GM23248 (cell line): ENCODE measurements at places on chromosomes 4 and X.

- no peak overlapping the region for H3K27ac ChIP-seq
These were observed 678.3 kb upstream of the NR3C2 start for GRCh38 chr4:149120331-149121022.

GRCh38 chrX:63250253-63250868 is 100.8 kb downstream of the SPIN4 start:
- DNase-seq: peak; percentile 76
- H3K4me3 ChIP-seq: no peak overlapping the region
- peaks cover 14% of the 10 kb centered on the region for H3K4me1 ChIP-seq
- H3K36me3 ChIP-seq: no peaks in the 10 kb centered on the region
- H3K27me3 ChIP-seq: no peaks in the 10 kb centered on the region

GRCh38 chrX:118437283-118437682 is 58.3 kb upstream of the DOCK11 start:
- H3K36me3 ChIP-seq: peaks cover 12% of the 10 kb centered on the region
- no peaks in the 10 kb centered on the region for H3K4me1 ChIP-seq
- H3K27ac ChIP-seq: no peak overlapping the region

DNA sequence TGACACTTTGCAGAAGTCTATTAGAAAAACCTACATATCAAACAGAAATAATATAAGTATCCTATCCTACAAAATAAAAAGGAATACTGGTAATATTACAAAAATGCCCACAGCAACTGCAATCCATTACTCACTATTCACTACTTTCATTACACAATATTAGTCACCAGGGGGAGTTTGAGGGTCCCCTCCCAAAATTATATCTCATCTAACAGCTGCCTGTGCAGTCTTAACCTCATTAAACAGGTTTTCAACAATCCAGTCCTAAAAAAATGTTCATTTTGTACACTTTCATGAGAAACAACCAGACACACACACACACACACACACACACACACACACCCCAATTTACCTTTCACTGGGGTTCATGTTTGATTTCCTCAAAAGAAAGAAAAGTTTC is 2.9 kb downstream of the CLOCK start:
- H3K27ac ChIP-seq: peak overlapping the region; percentile 89
- peaks cover 33% of the 10 kb centered on the region for H3K4me1 ChIP-seq
- H3K4me3 ChIP-seq: peak overlapping the region; percentile 82
- no peaks in the 10 kb centered on the region for H3K36me3 ChIP-seq

GRCh38 chr4:94284889-94285288 is 57.7 kb downstream of the HPGDS start:
- DNase-seq: no peak
- no peaks in the 10 kb centered on the region for H3K4me1 ChIP-seq
- H3K4me3 ChIP-seq: no peak overlapping the region
- H3K27me3 ChIP-seq: no peaks in the 10 kb centered on the region

DNA sequence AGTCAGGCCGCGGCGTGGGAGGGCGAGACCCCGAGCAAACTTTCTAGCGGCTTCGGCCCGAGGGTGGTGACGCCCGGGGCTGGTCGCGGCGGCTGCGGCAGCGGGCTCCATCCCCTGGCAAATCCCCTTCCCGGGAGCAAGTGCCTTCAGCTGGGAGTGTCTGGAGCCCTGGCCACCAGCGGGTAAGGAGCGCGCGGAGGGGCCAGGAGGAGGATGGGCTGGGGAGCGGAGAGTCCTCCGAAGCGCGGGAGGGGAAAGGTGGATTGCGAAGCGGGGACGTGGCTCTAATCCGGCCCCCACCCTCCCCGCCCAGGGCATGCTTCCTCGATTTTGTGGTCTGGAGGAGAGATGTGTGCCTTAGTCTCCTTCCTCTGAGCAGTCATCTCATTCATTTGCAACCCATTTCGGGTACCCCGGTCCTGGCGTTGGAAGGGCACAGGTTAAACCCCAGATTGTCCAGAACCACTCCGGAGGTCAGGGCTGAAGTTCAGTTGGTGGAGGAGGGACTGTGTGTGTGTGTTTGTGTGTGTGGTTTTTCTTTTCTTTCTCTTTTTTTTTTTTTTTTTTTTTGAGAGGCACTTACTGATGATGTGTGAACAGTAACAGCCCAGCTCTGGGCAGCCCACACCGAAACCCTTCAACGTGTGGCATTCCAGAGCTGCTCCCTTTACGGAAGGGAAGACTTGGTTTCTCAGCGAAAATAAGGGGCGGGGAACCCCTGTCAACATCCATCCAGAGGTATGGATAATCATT is 516 bp downstream of the SGMS2 start:
- H3K36me3 ChIP-seq: no peaks in the 10 kb centered on the region
- H3K27ac ChIP-seq: peak overlapping the region; percentile 90
- peak; percentile 78 for DNase-seq
- peaks cover 16% of the 10 kb centered on the region; the same call in 1 of the 2 replicates for H3K4me1 ChIP-seq

DNA sequence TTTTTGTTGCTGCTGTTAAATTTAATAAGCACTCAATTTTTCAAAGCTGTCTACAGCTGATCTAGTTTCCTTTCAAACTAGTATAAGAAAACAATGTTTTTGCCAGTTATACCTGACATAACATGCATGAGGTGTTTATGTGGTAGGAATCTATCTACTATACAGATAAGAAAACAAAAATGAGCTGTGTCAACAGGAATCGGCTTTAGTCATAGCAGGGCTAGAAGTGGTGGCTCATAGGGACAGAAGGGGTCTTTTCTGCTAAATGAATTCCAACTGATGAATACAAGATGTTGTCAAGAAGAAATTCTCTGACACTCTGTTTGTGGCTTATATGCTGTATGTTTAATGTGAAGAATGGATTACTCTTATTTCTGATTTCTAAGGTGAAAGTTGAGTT is 55.7 kb upstream of the CLNK start:
- no peaks in the 10 kb centered on the region for H3K36me3 ChIP-seq
- no peak overlapping the region for H3K27ac ChIP-seq
- DNase-seq: no peak
- no peak overlapping the region for H3K4me3 ChIP-seq
- H3K27me3 ChIP-seq: no peaks in the 10 kb centered on the region
- H3K4me1 ChIP-seq: no peaks in the 10 kb centered on the region; the same call in 1 of the 2 replicates

DNA sequence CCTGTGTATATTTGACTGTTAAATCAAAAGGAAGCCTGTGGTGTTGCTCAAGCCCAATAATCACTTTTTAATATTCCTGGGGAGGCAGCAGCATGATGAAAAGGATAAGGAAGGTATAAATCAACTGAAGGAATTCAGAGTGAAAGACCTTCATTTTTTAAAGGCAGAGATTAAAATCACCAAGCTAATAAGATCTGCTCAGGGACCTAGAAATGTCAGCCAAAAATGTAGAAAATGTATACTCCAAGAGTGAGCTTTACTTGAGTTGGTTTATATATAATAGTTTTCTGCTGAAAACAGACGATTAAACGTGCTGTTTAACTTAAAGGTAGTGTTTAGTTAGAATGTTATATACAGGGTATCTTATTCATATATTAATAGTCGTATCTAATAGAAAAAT is 549.3 kb downstream of the IQCM start:
- H3K27ac ChIP-seq: no peak overlapping the region
- DNase-seq: no peak
- H3K4me3 ChIP-seq: no peak overlapping the region

- peaks cover 43% of the 10 kb centered on the region for H3K27me3 ChIP-seq
- H3K4me1 ChIP-seq: peaks cover 7% of the 10 kb centered on the region; the same call in 1 of the 2 replicates
- H3K4me3 ChIP-seq: no peak overlapping the region
- H3K36me3 ChIP-seq: no peaks in the 10 kb centered on the region
- no peak overlapping the region for H3K27ac ChIP-seq
These were observed 259.6 kb downstream of the C4orf33 start for GRCh38 chr4:129355516-129355915.

DNA sequence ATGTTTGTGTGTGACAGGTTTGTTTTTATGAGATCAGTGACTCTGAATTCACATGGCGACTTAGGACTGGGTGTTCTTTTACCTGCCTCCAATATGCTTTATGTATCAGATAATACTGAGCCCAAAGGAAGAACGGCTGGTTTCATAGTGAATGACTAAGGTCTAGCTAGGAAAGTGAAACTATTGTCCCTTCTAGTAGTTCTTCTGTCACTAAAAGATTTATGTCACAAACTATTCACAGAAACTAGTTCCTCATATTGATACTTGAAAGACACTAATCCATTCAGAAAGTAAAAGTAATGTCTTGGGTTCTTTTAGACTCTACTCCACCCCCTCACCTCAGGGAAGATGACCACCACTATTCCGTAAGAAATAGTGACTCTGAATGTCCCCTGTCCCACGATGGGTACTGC is 81.7 kb downstream of the EGF start:
- H3K27me3 ChIP-seq: peaks cover 9% of the 10 kb centered on the region
- no peak overlapping the region for H3K27ac ChIP-seq
- DNase-seq: no peak

DNA sequence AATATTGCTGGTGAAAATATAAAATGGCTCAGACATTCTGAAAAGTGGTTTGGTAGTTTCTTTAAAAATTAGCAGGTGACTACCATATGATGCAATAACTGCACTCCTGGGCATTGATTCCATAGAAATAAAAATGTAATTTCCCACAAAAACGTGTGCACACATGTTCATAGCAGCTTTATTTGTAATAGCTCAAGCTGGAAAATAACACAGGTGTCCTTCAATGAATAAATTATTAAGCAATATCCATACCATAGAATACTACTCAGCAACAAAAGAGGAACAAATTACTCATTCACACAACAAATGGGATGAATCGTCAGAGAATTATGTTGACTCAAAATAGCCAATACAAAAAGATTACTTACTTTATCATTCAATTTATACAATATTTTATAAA is 893.7 kb upstream of the SLIT2 start:
- no peak overlapping the region for H3K4me3 ChIP-seq
- H3K27me3 ChIP-seq: no peaks in the 10 kb centered on the region
- no peaks in the 10 kb centered on the region for H3K36me3 ChIP-seq
- peak; percentile 58 for DNase-seq
- no peak overlapping the region for H3K27ac ChIP-seq

DNA sequence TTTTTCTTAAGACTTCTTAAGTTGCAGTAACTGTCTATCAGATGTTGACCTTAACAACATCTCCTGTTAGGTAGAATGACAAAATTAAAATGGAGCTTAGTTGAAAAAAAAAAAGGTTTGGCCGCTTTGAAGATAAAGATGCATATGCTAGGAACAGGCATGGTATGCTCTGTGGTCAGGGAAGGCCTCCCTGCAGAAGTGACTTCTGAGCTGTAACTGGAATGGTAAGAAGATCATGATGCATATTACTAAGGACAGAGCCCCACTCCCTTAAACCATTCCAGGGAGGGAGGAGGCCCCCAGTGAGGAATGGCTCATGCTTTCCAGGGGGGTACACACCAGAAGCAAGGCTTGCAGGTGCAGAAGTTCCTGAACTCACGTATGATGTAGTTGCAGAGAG is 43.7 kb downstream of the PDLIM5 start:
- H3K27ac ChIP-seq: no peak overlapping the region
- no peak for DNase-seq
- H3K4me1 ChIP-seq: peaks cover 22% of the 10 kb centered on the region
- H3K36me3 ChIP-seq: peaks cover 3% of the 10 kb centered on the region; the same call in 1 of the 2 replicates
- H3K4me3 ChIP-seq: no peak overlapping the region

GRCh38 chrX:48573690-48574269 is 504 bp upstream of the RBM3 start:
- peaks cover 28% of the 10 kb centered on the region for H3K4me1 ChIP-seq
- no peaks in the 10 kb centered on the region for H3K27me3 ChIP-seq
- peak overlapping the region; percentile 100 for H3K27ac ChIP-seq
- H3K4me3 ChIP-seq: peak overlapping the region; percentile 100

- H3K27me3 ChIP-seq: no peaks in the 10 kb centered on the region
- peaks cover 18% of the 10 kb centered on the region for H3K4me1 ChIP-seq
- no peaks in the 10 kb centered on the region for H3K36me3 ChIP-seq
These were observed 18.9 kb upstream of the HERC3 start for GRCh38 chr4:88573276-88573980.
